ENCODE measurements at places on chromosomes 7 and 10.

DNA sequence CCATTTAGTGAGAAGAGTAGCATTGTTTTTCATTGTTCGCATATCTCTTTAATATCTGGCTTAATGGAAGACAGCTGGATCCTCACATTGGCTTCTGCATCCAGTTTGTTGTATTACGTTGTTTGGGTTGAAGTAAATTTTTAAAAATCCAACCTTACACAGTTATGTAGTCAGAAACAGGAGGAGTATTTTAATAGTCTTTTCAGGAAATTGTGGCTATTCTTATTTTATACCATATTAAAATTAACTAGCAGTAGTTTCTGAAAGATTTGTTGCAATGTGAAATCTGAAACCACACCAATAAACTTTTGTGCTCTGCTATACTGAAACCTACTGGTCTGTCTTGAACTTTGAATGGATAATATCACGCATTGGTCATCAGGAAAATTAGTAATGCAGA is 27.9 kb downstream of the MYPN start:
- DNase-seq: no peak

- DNase-seq: no peak
Measured at GRCh38 chr7:20307119-20307518, 23.6 kb upstream of the ITGB8 start.

GRCh38 chr10:46294641-46295220 is 7.9 kb downstream of the ANTXRL start:
- DNase-seq: no peak

DNA sequence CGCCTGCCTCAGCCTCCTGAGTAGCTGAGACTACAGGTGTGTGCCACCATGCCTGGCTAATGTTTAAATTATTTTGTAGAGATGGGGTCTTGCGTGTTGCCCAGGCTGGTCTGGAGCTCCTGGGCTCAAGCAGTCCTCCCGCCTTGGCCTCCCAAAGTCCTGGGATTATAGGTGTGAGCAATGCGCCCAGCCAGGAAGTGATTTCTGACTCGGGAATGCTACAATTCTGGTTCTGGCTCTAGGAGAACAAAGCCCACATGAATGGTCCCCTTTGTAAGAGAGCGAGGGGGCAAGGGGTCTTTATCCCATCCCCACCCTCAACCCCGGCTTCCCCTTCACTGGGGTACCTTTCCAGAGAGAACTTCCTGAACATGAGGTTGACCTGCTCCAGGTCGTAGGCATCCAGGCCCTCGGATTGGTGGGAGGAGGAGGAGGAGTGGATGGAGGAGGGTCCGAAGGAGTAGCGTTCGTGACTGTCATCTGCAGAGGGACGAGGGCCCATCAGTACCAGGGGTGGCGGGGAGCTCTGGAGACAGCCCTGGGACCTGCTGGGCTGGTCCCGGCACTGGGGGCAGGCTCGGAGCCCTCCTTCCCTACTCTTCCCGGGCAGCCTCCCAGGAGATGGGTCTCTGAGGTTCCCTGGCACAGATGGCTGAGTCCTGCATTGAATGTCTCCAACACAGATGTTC is 79.9 kb upstream of the GNA12 start:
- no peak for DNase-seq

DNA sequence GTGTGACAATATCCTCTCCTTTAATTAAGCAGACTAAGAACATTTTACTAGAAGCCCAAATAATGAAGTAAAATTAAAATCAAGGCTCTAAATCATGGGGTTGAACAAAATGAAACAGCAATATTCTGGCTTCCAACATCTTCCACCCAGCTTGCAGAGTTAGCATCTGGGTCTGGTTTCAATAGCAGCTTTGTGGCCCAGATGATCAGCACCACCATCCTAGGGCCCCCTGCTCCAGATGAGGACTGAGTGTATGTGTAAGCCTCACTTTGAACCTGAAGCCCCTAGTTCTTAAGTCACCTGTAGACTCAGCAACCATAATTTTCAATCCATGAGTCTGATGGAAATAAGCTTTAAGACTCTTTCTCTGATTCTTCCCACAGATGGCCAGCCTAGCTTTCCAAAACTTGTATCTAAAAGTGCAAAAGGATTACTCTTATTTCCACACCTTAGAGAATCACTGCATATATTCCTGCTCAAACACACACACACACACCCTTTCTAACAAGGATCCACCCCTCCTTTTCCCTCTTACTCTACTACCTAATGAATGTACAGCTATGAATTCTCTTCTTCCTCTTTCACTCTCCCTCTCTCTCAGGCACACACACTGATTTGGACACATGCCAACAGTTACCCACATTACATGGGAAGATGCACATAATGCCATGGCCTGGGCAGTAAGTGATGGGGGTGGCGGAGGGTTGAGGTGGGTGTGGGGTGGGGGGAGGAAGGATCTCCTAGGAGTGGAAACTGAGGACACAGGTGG is 3.5 kb downstream of the DENND11 start:
- no peak for DNase-seq

GRCh38 chr10:82505009-82505408 is 630.0 kb downstream of the NRG3 start:
- no peak for DNase-seq

DNA sequence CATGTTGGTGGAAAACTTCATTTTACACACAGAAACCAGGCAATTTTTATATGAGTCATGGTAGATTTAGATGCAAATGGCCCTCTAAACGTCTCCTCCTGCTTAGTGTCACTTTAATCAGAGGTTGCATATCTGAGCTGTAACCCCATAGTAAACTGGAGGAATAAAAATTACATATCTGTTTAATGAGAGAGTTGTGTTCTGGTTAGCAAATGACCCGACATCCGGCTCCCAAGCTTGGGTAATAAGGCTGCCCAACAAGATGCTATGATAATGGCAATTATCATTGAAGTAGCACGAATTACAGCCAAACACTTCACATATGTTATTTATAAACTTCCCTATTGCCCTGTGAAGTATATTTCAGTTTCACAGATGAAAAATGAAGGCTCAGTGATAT is 10.6 kb upstream of the ADAM12 start:
- DNase-seq: no peak

DNA sequence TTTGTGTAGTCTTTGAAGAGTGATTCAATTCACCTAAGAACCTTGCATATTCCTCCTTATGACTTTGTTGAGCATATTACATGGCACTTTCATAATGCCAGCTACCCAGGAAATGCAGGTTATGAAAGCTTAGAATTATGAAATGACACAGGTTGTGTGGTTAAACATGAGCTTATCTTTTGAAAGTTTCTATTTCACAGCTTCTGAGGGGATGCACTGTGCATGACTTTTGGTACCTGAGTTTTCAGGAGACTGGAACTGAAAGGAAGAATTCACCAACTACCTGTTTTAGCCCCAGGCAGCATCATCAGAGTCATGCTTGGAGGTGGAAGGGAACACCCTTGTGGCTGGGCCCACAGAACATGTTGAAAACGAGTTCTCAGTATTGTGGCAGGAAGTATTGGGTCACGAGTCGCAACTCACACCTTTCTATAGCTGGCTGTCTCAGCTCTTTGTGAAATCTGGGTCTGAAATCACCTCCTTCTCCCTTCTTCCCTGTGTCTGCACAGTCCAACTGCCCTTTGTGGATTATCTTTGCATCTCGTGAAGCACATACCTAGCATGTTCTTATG is 228.2 kb downstream of the PTEN start:
- no peak for DNase-seq

GRCh38 chr7:9181356-9181755 is 747.9 kb downstream of the NXPH1 start:
- DNase-seq: no peak

DNA sequence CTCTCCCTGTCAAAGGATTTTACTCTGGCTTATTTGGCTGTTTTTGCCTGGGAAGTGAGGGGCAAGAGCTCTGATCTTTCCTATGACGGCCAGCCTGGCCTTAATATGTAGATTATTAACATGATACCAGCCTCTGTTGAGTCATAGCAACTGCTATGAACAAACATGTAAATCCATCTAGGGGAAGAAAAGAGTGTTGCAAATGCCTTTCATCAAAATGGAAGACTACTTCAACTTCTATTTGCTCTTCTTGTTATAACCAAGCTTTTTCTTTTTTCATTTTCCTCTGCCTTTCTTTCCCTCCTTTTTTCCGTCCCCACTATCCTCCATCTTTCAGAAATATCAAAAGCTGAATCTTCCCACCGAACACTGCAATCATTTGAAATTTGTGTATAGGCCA is 46.6 kb downstream of the BTRC start:
- no peak for DNase-seq

DNA sequence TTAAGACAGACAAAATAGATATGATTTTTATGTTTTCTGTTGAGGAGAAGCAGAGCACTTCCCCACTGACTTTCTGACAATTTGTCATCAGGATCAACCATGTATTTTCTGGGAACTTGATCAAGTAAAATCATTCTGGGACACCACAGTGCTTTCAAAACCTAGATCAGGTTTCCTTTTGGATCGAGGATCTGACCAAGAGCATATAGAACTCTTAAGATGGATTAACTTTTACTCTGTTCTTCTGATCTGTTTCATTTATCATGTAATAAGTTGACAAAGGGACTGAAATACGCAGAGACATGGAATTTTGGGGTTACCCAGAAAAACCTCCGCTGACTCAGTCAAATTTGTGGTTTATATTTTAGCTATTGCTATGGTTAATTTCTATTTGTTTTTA is 136.0 kb upstream of the WNT16 start:
- DNase-seq: no peak

DNA sequence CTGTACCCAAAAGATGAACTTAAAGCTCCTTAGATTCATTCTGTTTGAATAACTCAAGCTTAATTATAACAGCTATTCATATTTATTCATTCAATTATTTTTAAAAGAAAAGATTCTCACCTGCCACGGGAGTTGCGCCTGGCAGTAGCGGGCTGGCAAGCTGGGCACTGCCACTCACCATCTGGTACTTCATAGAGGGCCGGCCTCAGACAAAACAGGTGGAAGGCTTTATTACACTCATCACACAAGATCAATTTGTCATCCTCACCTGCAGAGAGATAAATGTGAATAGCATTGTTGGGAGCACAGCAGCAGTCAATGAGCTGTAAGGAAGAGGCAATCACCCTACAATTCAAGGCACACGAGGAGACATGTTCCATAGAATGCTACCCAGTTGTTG is 15.8 kb downstream of the FZD9 start:
- no peak for DNase-seq

DNA sequence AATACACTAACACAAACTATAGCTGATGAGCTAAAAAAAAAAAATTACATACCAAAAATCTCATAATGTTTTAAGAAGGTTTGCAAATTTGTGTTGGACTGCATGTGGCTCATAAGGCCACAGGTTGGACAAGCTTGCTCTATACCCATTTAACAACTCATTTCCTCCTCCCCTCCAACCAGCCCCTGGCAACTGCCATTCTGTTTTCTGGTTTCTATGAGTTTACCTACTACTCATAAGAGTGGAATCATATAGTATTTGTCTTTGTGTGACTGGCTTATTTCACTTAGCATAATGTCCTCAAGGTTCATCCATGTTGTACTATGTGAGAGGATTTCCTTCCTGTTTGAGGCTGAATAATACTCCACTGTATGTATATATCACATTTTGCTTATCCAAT is 100.4 kb upstream of the ARHGAP21 start:
- DNase-seq: no peak

DNA sequence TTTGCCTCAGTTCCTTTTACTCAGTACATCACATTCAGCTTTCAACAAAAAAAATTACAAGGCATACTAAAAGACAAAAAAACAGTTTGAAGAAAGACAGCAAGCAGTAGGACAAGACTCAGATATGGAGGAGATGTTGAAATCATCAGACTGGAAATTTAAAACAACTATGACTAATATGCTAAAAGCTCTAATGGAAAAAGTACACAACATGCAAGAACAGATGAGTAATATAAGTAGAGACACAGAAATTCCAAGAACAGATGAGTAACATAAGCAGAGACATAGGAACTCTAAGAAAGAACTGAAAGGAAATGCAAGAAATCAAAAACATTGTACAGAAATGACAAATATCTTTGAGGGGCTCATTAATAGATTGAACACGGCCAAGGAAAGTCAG is 402.6 kb downstream of the NEBL start:
- no peak for DNase-seq

GRCh38 chr7:105559926-105560325 is 21.4 kb downstream of the EFCAB10 start:
- no peak for DNase-seq

- peak; percentile 68 for DNase-seq
Measured at GRCh38 chr7:148142660-148143248, 447.8 kb upstream of the C7orf33 start.

- no peak for DNase-seq
Measured at GRCh38 chr10:104246976-104247375, 7.7 kb upstream of the GSTO1 start.

DNA sequence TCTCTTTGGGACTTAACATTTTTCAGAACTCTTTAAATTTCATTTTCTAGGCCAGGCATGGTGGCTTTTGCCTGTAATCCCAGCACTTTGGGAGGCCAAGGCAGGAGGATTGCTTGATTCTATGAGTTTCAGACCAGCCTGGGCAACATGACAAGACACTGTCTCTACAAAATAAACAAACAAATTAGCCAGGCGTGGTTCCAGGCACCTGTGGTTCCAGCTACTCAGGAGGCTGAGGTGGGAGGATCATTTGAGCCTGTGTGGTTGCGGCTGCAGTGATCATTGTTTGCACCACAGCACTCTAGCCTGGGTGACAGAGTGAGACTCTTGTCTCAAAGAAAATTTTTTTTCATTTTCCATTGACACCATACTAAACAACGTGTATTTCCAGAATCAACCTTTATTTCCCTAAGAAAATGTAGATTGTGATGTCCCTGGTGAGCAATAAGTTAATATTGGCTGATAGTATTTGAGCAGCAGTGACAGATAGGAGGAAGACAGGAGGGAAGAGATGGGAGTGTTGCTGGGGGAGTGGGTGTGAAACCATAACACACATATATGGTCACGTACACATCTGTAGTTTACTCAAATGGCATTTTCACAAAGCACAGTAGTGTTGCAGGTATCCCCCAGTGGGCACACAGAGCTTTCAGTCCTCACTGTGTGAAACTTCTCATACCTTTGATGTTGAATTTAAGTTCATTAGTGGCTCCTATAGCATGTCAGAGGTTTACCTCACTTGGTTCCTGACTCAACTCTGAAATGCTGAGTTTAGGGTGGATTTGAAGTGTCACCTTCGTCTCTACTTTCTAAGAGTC is 205.6 kb downstream of the AUTS2 start:
- DNase-seq: no peak

- no peak for DNase-seq
Measured at GRCh38 chr7:134101716-134102115, 25.4 kb upstream of the LRGUK start.
